ENCODE measurements at places on chromosomes 4 and X.

GRCh38 chr4:183591301-183591700 lies 67.7 kb downstream of the RWDD4 start:
- no peak for DNase-seq

- DNase-seq: no peak
These were observed 76.2 kb downstream of the GSTCD start for GRCh38 chr4:105784761-105785160.

DNA sequence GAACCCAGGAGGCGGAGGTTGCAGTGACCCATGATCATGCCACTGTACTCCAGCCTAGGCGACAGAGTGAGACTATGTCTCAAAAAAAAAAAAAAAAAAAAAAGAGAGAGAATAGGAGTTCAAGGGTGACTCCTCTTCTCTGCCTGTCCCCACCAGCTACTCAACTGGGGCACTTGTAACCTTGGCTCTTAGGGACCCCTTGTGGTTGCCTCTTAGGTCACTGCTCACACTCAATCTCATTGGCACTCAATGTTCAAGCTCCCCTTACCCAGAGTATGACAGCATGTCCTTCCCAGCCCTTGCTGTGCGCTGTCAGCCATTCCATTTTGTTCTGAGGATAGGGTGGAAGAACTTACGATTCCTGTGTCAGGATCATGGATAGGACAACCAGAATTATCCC lies 82.4 kb upstream of the BEND4 start:
- no peak for DNase-seq

DNA sequence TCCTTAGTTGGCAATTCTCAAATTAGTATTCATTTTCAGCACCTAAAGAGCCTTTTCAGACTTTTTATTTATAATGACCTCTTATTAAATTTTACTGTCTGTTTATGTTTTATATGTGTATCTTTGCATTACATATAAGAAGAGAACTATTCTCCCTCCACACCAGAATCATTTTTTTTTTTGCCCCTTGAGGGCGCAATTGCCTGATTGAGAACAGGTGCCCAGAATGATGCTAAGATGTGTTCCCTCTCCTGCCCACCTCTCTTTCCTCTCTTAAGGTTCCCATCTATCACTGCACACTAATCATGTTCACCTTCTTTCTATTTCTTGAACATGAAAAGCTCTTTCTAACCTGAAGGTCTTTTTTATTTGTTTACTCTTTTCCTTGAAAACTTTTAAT lies 44.2 kb upstream of the ADAM29 start:
- DNase-seq: no peak

GRCh38 chr4:81531410-81531809 lies 59.7 kb upstream of the RASGEF1B start:
- DNase-seq: no peak

DNA sequence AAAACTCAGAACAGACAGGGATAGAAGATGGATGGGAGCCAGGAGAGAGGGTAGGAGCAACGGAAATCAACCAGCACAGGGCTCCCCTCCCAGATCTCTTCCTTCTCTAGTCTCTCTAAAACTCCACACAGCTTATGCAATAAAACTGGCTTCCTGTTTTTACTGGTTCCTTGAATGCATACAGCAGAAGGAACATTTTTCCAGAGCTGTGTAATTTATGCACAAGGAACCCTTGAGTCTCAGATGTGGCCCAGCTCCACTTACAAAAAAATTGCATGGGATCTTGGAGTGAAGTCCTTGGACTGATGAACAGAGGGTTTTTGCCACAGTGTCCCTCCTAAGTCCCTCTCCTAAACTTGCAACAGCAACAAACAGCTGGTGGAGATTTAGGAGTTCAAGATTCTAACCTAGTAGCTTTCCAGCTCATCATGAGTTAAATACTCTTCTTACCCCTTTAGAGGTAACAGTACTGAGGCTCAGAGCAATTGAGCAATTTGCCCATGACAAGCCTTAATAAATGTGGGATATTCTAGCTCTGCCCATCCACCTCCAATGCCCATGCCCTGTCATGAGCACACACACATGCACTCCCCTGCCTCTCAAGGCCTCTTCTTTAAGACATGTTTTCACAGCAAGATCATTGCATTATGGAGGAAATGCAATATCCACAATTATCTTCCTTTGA lies 18.4 kb upstream of the CC2D2A start:
- DNase-seq: peak; percentile 80

GRCh38 chr4:53022513-53023100 lies 160.5 kb downstream of the RASL11B start:
- DNase-seq: no peak

- DNase-seq: peak; percentile 39
These were observed 17.3 kb downstream of the NIPAL1 start for GRCh38 chr4:48033825-48034413.

DNA sequence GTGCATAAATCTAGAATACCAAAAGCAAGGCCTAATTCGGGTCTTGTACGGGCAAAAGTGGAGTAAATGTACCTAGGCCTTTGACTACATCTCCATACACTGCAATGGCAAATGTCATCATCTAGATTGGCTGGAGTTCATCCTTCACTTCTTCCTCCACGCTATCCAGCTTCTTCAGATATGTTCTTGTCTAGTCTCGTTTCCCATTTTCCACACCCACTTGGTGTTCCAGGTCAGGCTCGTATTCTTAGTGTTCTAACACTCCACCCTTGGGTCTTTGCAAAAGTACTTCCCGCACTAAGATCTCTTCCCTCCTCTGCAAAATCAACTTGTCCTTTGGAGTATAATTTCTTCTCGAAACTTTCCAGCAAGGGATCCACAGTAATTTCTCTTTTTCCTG lies 1.4 kb downstream of the COQ2 start:
- DNase-seq: no peak

DNA sequence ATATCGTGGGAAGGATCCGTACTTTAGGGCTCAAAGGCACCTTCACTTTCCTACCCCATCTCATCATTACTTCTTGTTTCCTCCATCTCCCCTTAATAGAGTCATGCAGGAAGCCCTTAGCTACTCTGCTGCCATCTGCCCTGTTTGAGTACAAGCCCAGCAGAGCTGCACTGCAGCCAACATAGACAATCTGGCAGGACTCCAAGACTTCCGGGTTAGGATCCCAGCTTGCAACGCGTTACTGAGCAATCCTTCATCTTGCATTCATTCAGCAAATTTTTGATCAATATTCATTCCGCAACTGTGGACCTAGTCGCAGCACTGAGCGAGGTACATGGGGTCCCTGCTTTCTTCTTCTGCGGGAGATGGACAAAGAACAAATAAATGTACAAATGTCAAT lies 344.9 kb downstream of the BCOR start:
- peak; percentile 70 for DNase-seq

GRCh38 chr4:39649639-39650265 lies 11.1 kb upstream of the SMIM14 start:
- DNase-seq: no peak

GRCh38 chr4:109760682-109761081 lies 30.8 kb upstream of the PLA2G12A start:
- no peak for DNase-seq

DNA sequence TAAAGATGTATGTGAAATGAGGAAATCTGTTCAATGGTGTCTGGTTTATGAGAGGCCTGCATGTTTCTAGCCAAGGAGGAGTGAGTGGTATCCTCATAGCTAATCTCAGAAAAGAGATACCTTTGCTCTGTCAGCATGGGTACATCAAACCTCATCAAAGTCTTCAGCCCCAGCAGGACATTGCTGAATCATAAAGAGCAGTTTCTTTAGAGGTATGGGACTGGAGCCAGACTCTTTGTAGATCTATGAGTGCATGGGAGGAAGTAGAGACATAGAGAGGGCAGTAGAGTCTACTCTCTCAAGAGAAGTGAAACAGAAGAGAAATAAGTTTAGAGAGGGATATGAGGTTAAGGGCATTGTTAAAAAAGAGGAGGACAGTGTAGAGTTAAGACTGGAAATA lies 1950.9 kb downstream of the ARAP2 start:
- DNase-seq: no peak

DNA sequence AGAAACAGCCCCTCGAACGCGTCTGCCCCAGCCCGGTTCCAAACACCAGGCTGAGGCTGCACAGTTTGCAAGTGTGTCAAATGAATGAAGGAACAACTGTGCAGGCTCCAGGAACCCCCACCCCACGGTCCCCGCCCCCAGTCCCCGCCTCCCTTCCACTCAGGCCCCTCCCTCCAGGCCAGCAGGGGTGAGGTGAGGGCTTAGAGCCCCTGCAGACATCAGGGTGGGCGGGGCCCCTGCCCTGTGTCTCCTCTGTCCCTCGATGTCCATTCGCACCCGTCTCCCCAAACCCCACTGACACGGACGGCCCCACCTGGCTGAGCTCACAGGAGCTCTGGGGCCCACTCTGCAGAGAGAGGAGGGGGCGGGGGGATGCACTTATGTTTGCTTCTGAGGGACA lies 28.5 kb downstream of the TACC3 start:
- DNase-seq: no peak

- DNase-seq: no peak
These were observed 319.0 kb downstream of the STK32B start for GRCh38 chr4:5370286-5370685.

DNA sequence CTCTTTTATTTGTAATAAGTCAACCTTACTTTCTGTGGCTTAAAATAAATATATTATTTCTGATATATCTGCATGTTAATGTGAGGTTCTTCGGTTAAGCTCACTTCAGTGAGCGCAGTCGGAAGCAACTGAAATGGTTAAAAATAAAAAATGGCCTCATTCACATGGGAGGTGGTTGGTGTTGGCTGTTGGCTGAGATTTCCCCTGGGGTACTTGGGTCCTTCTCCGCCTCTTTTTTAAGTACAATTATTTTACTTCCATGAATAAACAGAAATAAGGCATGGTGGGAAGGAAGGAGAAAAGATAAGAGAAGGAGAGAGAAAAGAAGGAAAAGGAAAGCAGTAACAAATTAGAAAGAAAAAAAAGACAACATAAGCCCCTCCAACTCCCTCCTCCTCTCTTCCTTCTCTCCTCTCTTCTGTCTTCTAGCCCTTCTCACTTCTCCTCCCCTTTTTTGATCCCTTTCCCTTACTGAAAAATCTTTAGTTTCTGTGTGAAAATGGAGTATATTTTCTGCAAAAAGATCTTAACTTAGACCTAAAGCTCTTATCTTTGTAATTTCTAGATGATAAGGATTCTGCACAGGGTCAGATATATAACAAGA lies 19.7 kb upstream of the CXCL3 start:
- DNase-seq: no peak

DNA sequence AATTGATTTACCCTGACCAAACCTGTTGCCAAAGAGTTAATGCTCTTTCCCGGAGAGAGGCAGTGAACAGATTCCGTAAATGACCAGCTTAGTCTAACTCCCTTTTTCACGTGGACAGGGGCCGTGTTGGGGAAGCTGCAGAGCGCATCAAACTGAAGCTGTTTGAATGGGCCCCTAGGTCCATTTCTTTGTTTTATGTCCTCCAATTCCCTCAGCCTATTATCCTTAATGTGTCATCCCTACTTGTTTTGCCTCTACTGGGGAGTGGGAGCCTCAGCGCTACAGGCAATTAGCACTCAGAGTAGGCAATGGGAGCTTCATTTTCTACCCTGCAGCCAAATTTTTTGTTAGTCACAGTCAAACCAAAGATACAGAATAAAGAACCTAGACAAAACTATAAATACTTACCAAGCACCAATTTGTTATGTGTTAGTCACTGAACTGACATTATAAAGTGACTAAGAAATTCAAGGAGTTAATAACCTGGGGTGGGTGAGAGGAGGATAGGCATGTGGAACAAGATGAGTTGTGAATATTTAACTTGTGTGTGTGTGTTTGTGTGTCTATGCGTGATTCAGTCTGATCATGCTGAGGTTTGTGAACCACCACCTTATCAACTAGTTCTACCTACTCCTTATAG lies 417.4 kb downstream of the PACRGL start:
- no peak for DNase-seq

DNA sequence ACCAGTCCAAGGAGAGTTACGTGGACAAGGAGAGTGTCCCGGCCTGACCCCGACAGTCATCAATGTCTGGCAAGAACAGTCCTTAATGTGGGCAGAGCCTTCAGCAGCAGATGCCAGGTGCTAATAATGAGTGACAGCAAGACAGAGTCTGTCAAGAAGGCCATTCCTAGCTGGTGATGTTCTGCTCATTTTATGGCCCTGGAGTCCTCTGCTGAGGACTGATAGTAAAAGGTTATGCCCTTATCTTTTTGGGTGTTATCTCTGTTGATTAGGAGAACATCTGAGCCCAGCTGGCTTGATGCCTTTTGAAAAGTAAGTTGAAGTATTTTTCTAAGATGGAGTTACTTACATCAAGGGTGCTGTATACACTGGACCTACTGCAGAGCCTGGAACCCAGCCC lies 67.3 kb downstream of the SLC34A2 start:
- DNase-seq: no peak

DNA sequence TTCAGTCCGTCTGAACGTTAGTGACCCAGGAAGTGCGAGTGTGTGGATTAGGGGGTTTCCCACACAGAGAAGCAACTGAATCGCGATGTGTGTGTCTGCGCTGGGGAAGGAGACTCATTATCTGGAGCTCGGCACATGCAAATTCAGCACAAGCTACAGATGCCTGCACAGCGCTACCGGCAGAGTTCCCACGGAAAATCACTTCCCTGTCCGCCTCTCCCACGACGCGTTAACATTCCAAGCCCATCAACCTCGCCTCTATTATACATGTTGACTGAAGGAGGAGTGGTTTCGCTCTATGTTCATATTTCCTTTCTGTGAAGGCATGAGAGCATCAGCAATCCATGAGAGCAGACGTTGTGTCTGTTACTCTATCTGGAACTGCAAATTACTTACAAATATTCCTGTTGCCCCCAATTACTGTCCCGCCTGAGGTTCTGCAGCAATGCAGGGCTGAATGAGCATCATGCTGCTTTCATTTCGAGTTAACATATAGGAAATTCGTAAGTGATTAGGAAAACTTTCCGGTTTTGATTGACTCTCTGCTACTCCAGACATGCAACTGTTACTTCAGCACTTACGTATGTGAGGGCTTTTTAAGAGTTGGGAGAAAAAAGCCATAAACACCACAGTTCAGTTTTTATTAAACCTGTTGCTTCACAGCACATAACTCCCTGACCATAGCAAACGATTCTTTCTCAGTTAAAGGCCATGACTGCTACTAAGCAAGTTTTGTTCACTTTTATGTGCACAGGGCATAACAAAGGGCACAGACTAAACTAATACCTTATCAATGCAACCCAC lies 15.0 kb upstream of the MTNR1A start:
- peak; percentile 85 for DNase-seq

- DNase-seq: no peak
These were observed 107.8 kb downstream of the ADRA2C start for GRCh38 chr4:3874028-3874415.

DNA sequence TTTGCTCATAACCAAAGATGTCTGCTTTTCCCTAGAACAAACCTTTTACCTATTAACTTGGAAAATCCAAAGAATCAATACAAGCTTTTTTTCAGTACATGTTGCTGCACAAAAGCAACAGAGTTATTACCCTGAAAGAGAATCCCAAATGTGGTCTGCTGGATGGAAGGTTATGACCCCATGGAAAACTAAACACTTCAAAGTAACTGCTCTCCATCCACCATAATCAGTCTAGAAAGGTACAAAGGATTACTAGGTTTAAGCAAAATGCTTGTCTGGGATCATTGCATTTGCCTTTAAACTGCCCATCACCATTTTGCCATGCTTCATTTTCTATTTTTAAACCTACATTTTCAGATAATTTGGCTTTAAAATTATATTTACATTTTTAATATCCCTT lies 11.7 kb downstream of the MMRN1 start:
- DNase-seq: no peak

GRCh38 chr4:43776371-43776770 lies 672.2 kb downstream of the KCTD8 start:
- peak; percentile 36 for DNase-seq

All from fibroblast of pulmonary artery (primary cell).